ENCODE measurements at places on chromosomes 3 and 15.

DNA sequence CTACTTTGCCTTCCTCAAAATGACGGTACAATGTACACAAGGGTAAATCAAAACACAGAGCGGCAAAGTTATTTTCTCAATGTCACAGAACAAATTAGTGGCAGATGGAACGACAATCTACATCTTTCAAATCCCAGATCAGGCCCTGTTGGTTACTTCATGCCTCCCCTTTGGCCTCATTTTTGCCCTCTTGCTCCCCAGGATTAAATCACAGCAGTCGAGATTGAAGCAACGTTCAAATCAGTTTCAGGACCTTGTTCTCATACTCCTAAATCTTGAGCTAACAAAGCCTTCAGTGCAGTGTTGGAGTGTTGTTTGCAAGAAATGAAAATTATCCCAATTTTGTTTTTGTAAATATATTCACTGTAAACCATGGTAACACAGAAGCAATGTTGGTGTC lies 91.4 kb downstream of the FBN1 start:
- no peak for DNase-seq

- DNase-seq = no peak
Observed at GRCh38 chr3:9727743-9728142, 3.8 kb upstream of the BRPF1 start.

- DNase-seq = no peak
Observed at GRCh38 chr3:194870394-194871110, 184.9 kb downstream of the FAM43A start.

DNA sequence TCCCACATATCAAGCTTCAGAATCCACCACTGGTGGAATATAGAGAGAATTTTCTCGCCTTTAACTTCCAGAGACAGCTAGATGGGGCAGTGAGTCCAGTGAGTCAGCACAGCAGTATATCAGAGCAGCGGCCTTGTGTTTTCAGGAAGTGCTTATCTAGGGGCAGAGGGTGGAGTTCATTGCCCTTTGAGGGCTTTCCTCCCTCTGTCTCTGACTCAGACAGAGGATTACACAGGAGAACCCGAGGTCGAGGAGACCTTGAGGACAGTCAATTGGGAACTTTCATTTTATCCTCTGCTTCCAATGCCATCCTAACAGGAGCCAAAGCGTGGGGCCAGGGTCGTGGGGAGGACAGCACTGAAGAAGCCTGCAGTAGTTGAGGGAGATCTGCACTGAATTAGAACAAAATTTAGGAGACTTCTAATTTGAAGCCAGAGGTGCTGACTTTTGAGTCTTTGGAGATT lies 109.6 kb upstream of the UMPS start:
- DNase-seq = no peak

GRCh38 chr3:38579551-38580449 lies 69.7 kb downstream of the SCN5A start:
- DNase-seq = no peak
